NCI-H226 (cell line): ENCODE measurements at places on chromosomes 1 and 21.

DNA sequence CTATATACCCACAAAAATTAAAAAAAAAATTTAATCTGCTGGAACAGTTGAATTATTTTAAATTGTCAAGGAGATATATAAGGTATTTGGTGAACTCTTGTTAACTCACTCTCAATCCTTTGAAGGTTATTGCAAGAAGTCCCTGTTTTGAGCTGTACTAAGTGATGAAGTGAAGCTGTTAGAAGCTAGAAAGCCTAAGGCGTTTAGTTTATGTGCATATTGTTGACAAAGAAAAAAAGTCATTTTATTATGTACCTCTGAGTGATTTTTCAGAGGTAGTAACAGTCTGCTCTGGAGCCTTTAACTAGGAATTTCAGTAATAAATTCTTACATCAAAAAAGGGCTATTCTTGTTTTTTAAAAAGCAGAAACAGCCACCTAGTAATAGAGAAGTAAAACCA, 59.6 kb downstream of the TMEM200B start:
- no peak for DNase-seq

DNA sequence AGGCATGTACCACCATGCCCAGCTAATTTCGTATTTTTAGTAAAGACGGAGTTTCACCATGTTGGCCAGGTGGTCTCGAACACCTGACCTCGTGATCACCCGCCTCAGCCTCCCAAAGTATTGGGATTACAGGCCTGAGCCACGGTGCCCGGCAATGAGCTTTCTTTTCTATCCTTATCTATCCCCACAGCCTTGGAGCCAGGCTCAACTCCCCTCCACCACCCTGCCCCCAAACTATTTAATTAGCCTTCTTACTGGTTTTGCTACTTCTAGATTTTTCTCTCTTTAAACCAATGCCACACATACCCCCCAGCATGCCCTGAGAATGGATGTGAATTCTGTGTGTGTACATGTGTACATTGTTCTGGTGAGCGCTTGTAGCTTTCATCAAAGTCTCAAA, 5.7 kb upstream of the VANGL2 start:
- no peak for DNase-seq

DNA sequence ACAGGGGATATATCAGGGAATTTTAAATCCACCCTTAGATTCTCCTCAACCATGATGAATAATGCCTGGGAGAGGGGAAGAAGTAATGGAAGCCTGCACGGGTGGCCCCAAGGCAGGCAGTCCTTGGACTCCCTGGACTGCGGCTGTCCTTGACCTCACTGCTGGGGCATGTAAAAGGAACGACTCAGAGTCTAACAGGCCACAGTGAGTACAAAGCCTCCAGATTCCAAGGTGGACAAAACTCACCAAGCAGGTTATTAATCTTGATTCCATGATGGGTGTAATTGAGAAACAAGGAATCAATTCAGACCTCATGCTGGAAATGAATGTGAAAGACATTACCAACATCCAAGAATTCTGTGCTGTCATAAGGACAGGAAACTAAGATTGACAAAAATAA, 13.0 kb upstream of the ARHGAP29 start:
- DNase-seq: no peak

DNA sequence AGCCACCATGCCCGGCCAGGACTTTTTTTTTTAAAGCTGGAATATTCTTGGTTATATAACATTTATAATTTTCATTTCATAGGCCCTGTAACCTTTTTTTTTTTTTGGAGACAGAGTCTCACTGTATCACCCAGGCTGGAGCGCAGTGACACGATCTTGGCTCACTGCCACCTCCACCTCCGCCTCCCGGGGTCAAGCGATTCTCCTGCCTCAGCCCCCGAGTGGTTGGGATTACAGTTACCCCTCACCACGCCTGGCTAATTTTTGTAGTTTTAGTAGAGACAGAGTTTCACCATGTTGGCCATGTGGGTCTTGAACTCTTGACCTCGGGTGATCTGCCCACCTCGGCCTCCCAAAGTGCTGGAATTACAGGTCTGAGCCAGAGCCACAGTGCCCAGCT, 12.6 kb downstream of the ZYG11B start:
- DNase-seq: no peak

DNA sequence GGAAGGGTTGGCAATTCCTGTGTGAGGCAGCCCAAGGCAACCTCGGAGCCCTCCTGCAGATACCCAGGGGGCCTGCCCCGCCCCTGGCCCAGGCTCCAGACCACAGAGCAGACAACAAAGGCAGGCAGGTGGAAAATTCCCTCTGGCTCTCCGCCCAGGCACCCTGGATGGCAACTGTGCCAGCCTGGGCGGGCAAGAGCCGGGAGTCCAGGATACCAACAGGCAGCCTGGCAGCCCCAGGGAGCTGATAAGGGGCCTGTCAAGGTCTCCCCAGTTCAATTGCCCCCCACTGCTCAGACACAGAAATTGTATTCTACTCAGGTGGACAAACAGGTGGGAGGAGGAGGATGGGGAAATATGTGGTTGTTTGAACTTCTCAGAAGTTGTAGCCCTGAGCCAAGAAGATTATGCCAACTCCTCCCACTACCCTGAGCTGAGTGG, 15.4 kb upstream of the GPR37L1 start:
- peak; percentile 59 for DNase-seq

- no peak for DNase-seq
These were observed 4.6 kb downstream of the COL9A2 start for GRCh38 chr1:40312238-40313205.

DNA sequence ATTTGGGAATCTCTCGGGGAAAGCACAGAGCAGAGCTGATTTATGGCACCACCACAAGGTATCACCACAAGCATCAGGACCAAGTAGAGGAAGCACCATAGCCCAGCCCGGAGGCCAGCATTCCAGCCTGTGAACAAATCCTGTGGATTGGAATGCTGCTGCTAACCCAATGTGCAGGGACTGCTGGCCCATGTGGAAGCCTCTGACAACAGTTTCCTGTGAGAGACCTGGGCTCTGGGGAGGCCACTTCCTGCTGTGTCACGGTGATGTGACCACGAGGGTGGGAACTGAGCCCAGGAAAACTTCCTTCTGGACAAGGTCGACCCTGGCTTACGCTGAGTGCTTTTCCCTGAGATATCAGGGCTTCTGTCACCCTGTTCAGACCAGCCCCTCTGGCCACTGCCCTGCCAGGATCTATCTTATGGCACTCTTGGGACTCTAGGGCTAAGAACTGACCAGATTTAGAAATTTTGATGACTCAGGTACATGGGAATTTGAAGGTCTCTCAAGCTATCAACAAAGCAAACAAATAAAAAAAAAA, 88.3 kb upstream of the NGF start:
- peak; percentile 85 for DNase-seq

GRCh38 chr1:145714524-145715111, 4.7 kb upstream of the CD160 start:
- no peak for DNase-seq

GRCh38 chr1:17520041-17520440, 19.5 kb upstream of the ARHGEF10L start:
- DNase-seq: peak; percentile 72

- DNase-seq: no peak
These were observed 48.4 kb upstream of the IGSF5 start for GRCh38 chr21:39696618-39697017.

DNA sequence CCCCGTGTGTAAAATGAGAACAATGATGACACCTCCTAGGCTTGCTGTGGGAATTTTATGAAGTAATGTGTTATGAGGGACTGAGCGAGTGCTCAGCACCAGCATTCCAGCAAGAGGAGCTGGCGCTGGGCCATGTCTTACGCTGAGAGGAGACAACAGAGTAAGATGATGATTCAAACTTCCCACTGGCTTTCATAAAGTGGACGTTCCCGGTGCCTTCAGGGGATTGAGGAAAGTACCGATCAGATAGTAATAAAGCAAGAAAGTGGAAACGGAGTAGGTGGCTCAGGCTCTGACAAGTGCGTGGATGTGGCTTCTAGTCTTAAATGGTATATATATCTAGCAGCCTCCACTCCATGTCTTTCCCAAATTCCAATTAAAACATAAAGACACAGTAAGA, 23.8 kb downstream of the EPHA10 start:
- peak; percentile 88 for DNase-seq

GRCh38 chr1:16191309-16191708, 21.1 kb downstream of the ARHGEF19 start:
- DNase-seq: no peak

DNA sequence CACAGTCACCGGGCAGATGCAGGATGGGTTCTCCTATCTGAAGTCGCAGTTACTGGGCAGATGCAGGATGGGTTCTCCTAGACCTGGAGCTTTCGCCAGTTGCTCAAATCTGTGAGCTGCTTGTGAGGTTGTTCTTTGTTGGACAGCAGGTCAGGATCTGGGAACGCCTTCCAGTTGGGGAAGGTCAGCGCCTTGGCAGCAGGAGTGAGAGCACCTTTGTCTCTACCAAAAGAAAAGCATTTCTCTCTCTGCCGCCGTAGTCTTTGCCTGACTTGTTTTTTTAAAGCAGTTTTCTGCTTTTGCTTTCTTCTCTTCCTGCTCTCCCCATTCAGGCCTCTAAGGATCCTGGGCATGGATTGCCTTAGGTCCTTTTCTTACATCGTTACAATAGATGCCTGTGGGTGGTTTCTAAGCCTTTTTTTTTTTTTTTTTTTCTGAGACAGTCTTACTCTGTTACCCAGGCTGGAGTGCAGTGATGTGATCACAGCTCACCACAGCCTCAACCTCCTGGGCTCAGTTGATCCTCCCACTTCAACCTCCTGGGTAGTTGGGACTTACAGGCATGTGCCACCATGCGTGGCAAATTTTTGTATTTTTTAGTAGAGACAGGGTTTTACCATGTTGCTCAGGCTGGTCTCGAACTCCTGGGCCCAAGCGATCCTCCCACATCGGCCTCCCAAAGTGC, 15.7 kb downstream of the PEX14 start:
- DNase-seq: no peak

DNA sequence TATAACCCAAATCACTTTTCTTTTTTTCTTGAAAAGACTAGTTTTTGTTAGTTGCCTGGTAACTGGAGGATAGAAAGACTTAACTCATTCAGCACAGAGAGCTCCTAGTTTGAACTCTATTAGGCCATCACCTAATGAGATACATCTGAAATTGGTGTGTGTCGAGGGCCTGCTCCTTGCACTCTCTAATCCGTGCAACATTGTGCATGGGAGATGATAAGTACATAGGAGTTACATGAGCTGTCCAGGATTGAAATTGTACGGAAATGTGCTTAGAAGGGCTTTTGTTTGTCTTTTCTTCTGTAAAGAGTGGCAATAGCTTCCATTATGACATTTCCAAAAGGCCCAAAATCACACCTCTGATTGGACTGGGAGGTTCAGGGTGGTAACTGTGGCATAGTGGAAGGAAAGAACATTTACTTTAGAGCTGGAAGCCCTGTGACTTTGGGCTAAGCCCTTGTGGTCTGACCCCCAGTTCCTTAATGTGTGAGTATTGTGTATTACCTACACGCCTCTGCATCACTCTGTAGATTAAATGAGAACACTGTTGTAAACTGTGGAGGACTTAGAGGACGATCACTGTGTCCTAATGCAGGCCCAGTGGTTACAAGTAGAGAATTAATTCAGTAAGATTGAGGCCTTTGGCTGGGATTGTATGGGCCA, 71.2 kb downstream of the FGGY start:
- no peak for DNase-seq

DNA sequence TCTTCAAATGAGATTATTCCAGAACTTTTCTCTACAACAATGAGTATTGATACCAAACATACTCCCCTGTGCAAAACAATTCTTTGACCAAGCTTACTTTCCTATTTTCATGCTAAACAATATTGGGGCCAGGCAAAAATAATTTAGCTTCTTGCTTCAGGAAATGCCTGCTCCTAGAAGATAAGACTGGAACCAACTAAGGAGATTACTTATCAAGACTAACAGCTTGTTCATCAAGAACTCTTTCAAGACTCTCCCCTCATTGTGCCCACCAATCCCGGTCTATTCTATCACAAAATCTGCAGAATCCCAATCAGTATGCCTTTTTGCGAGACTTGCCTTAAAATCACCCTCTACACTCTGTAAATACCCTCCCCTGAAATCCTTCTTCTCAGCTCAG, 536.6 kb downstream of the RWDD3 start:
- DNase-seq: no peak

GRCh38 chr1:88650676-88651418, 33.2 kb upstream of the PKN2 start:
- DNase-seq: no peak

GRCh38 chr1:51978099-51978498, 12.4 kb downstream of the RAB3B start:
- DNase-seq: no peak

DNA sequence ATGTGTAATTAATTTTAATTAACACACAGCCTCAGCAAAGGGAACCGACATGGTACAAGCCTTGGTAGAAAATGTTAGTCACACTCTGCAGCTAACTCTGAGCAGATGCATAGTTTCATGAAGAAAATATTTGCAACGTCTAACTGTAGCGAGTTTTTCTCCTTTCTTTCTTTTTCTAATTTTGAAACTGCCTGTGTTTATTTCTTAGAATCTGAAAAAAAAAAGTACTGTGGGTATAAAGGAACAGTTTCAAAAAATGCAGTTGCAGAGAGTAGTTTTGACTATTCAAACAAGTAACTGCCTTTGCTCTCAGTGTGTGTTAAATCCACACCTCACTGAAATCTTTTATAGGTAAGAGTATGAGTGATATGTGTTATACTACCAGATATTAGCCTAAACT, 149.9 kb upstream of the C1orf105 start:
- no peak for DNase-seq

DNA sequence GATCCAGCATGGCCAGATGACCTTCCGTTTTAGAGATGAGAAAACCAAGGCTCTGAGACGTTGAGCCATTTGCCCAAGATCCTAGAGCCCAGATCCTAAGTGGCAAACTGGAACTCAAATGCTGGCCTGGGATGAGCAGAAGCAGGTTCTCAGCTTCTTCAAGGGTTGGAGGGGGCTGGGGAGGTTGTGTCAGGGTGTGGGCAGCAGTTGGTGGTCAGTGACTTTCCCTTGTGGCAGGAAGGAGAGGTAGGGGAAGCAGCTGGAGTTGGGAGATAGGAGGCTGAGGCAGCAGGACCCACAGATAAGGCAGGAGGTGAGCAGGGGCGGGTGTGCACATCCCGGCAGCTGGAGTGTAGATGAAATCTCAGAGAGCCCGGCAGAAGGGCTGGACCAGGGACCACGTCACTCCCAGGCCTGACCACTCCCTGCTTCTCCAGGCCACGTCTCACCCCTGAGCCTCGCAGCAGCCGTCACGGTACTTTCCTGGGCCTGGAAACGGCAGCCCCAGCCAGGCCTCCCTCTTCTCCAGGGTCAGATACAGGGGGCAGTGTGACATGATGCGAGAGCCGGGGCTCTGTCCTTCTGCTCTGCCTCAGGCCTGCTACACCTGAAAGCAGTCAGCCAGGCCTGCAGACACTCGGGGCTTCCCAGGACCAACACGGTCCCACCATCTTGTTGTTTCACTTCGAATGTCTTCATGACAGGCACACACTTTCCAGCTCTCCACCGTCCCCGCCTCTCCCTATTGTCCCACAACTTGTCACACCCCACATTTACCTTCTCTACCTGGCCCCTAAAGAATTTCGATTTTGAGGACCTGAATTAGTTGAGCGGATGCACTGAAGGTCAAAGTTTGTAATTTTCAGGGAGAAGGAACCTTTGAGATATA, 11.5 kb upstream of the LAPTM5 start:
- DNase-seq: no peak

- DNase-seq: no peak
These were observed 6.1 kb downstream of the SMG5 start for GRCh38 chr1:156276532-156276931.
